ENCODE measurements at places on chromosomes 2 and 18.

DNA sequence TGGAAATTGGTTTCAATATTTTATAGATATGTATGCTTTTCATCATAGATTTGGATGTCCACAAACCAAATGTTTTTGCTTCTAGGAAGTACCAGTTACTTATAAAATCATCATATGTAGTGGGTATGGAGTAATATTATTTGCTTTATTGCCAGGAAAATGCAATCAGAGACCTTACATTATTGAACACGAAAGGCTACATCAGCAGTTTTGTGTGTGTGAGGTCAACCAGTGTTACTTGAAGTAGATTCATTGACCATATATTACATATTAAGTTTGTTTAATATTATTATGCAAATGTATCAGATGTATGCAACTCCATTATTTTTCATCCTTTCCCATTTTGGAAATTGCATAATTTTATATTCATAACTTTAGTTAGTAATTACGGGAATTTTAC is 219.1 kb upstream of the MMADHC start:
- no peak for DNase-seq

DNA sequence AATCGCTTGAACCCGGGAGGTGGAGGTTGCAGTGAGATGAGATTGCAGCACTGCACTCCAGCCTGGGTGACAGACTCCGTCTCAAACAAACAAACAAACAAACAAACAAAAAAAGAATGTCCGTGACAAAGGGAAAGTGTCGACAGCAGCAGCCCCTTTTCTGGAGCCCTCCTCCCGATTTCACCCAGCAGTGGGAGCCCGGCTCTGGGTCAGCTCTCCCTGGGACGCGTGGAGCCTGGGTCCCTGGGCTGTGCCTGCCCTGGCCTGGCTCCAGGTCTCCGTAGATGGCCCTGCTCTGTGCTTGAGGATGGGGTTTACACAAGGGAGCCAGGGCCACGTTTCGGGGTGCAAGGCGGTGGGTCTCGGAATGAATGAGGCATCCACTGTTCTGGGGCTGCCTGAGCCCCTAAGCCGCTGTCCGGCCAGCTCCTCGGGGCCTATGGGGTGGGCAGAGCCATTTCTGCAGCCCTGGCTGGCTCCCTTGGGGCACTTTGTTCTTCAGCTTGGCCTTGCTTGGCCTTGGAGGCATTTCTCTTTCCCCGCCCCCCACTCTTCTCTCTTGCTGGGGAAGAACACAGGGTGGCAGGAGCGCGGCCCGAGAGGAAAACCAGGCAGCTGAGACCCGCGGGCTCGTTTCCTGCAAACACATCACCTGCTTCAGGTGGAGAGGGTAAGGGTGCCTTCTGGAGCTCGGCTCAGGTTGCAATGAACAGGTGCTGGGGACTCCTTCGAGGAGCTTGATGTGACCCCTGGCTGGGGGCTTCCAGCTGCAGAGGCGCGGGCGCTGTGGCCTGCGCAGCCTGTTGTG is 29.1 kb downstream of the RTP5 start:
- no peak for DNase-seq

DNA sequence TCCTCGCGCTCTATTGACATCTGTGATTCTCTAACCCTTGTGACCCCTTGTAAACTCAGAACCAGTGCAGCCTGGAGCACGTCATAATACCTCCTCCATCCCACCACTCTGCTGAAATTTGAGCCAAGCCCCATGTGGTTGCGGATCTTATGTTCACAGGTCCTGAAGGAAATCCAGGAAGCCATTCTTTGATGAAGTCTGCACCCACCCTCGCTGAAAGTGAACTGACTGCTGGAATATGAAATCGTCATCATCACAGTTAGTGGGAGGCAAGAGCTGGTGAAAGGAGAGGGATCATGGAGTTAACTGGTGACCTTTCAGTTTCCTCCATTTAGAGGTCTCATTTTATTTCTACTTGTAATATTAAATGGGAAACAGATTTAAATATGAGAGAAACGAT is 21.6 kb downstream of the ZEB2 start:
- DNase-seq, result no peak

GRCh38 chr2:49261781-49262180 is 107.5 kb upstream of the FSHR start:
- DNase-seq, result no peak

Data from stimulated activated CD4-positive, alpha-beta T cell treated with anti-CD3 and anti-CD28 coated beads, Interleukin-1b, Interleukin-23, amount 100 ng/mL, for 1 hour (primary cell).